NCI-H510A (cell line): ENCODE measurements at places on chromosomes 6 and 20.

DNA sequence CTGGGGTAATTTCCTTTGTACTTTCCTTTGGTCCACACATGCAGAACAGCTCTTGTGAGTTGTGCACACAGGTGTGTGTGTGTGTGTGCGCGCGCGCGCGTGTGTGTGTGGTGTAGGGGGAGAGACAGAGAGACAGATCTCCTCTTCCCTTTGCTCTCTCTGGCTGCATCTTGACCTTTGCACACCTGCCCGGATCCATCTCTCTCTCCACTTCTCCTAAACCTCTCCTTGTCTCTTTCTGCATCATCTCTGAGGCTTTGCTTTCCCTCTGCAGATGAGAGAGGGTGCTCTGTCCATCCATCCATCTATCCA is 67.0 kb downstream of the SRC start:
- DNase-seq = no peak

- no peak for DNase-seq
Measured at GRCh38 chr6:10624836-10625235, 69.6 kb downstream of the C6orf52 start.

DNA sequence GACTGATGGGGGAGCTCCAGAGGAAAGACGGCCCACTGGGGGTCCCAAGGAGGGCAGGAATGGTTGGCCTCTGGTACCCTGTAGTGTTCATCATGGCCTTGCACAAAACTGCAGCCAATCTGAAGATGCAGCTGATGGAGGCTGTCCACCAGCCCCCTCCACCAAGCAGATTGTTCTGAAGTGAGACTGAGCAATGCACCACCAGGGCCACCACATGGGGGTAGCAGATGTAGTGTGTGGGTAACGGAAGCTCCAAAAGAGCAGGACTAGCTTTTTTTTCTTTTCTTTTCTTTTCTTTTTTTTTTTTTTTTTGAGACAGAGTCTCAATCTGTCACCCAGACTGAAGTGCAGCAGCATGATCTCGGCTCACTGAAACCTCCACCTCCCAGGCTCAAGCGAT is 181.0 kb upstream of the MYLIP start:
- DNase-seq = no peak

- no peak for DNase-seq
Measured at GRCh38 chr6:135393289-135393688, 104.3 kb downstream of the AHI1 start.

DNA sequence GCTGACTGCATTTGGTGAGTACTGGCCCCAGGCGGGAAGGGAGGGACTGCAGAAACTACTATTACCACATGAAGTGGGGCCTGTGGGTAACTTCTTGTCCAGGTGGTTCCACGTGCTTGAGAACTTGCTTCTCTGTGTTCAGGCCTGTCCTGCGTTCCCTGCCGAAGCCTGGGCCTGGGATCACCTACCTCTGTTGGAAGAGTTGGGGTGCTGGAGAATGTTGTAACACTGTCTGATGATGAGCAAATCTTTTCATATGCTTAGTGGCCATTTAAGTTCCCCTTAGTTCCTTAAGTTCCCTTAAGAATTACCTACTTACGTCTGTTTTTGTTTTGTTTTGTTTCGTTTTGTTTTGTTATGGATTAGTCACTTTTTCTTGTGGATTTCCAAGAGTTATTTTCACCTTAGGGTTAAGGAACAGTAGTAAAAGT is 154.4 kb downstream of the DTNBP1 start:
- DNase-seq = no peak

- no peak for DNase-seq
Measured at GRCh38 chr6:168428052-168428826, 12.7 kb upstream of the SMOC2 start.

GRCh38 chr6:50927800-50928199 is 109.1 kb downstream of the TFAP2B start:
- no peak for DNase-seq

- no peak for DNase-seq
Measured at GRCh38 chr20:21083825-21084325, 22.3 kb downstream of the LINC00237 start.
